M059J (cell line): ENCODE measurements at places on chromosomes 12 and 14.
A peak's percentile ranks its signal among the peaks of the same experiment; 100 is the strongest.

- DNase-seq, result no peak
Measured at GRCh38 chr12:41424651-41425050, 236.5 kb downstream of the PDZRN4 start.

DNA sequence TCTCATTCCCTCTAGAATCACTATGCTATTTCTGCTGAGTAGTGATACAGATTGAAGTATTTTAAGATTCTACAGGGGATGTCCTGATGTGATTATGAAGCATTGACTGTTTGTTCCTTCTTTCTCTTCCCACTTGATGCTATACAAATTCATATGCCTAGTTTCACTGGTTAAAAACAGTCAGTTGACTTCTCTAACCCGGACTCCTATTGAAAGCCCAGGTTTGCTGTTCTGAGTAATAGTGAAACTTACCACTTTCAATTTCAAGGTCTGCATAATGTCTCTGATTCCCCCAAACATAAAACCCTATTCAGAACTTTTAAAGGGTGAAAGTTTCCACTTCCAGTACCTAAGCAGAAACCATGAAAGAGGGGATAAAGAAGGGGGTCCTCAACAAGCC lies 117.7 kb upstream of the RPL10L start:
- DNase-seq, result no peak

- DNase-seq, result peak; percentile 23
Measured at GRCh38 chr14:75068294-75069120, 934 bp upstream of the ZC2HC1C start.

GRCh38 chr12:1839464-1839863 lies 19.1 kb downstream of the LRTM2 start:
- no peak for DNase-seq

DNA sequence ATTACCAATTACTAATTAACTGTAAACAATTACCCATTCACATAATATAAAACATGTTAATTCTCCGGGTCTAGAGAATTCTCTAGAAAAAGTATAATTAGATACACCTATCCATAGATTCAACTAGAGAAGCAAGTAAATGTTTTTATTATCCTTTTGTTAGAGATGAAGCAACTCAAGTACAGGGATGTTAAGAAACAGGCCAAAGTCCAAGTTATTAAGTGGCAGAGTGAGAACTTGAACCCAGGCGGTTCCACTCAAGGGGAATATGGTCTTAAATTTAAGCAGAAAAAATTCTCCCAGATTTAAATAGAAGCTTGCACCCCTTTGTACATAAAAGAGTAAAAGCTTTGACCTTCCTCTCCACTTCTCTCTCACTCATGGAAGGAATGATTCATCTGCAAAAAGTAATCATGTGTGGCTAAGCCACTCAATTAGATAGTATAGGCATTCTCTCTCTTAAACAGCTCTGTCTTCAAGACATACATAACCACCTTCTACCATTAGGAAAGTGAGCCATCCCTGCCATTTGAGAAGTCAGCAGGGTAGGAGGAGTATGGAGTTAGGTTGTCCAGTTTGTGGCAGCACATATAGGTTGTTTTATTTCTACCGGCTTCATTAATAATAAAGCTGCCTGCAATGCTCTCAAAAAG lies 34.1 kb downstream of the ERGIC2 start:
- peak; percentile 3 for DNase-seq
